ENCODE measurements at places on chromosomes 3 and 15.

- no peak for DNase-seq
Measured at GRCh38 chr3:141308588-141309218, 59.6 kb upstream of the ZBTB38 start.

- DNase-seq: no peak
Measured at GRCh38 chr3:63966871-63967270, 54.7 kb upstream of the SCAANT1 start.

DNA sequence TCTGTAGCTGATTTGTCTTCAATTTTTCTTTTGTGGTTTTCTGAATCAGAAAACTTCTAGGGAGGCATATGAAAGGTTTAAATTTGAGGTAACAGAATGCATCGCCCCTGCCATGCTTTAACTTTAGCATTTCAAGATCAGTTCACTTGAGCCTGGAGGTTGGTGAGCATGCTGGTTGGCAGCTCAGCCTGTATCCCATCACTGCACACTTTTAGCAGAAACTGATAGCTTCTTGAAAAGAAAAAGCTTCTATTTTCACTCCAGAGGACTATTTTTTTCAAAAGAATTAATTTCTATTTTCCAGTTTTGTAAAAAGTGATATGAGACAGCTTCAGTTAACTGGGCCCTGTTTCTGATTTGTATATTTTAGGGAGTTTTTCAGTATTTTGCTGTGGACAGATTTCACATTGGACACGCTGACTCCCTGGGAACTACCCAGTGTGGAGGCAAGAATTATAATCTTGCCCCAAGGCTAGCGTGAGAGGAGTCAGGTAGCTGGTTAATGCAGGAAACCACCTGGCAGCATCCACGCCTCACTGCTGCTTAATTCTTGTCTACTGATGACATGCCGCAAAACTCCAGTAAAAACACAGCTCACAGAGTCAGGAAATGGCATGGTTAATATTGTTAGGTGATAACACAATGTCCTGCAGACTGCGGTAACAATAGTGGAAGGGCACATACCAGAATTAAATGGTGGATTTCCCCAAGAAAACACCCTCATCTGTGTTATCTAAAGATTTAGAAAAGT, 71.4 kb downstream of the DUT start:
- no peak for DNase-seq

DNA sequence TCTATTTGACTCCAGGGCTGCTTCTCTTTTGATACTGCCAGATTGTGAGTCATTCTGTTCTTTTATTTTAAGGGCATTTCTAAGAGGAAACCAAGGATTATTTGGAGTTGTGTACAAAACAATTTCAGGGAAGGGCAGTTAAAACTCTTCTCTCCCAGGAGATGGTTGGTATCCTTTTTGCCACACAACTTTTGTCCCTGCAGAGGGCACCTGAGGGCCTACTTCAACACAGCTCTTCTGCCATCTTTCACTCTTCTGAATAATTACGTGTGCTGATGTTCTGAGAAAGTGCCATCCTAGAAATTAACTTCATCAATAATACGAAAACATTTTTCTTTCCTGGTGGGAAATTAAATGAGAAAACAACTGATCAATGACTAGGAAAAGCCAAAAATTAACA, 75.7 kb upstream of the GADL1 start:
- DNase-seq: no peak

GRCh38 chr15:86392296-86392695, 312.6 kb downstream of the AGBL1 start:
- no peak for DNase-seq

- DNase-seq: no peak
Measured at GRCh38 chr15:54035616-54036015, 57.4 kb downstream of the UNC13C start.

DNA sequence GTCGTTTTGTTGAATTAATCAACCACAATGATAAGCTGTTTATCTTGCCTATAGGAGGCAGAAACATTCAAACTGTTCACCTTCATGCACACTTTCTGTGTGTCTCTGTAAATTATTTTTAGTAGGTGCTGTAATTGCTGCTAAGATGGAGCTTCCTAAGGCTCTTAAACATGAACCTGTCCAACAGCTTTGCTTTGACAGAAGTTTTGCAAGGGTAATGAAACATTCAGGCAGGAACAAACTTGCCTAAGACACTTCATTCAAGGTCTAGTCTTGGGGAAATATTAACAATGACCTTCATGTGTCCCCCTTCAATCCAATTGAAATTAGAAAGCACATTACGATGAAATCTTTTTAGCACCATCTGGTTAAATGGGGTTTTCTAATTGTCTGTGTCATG, 156.1 kb downstream of the DIPK2A start:
- DNase-seq: no peak

DNA sequence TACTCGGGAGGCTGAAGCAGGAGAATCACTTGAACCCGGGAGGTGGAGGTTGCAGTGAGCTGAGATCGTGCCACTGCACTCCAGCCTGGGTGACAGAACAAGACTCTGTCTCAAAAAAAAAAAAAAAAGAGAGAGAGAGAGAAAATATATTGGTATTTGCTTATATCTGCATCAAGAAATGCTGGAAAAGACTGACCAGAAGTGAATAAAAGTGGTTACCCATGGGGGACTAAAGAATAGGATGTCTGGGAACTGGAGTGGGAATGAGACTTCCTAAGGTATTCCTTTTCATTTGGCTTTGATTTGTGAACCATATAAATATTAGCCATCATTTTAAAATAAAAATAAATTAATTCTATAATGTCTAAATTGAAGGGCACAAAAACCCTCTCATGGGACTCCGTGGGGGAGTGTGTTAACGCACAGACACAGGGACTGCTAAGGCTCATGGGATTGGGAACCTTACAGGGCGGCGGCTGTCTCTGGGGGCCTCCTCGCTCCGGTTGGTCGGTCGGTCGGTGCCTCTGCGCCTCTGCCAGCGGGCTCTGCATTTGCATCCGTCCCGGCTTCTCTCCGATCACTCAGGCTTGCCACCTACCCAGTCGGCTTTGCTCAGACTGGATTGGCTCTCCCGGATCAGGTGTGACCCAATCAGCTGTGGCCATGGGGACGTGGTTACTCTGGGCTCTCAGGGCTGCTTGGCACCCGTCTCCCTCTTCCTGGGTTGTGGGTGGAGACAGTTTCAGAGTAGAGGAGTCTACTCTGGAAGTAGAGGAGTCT, 12.7 kb upstream of the TSPAN3 start:
- no peak for DNase-seq

DNA sequence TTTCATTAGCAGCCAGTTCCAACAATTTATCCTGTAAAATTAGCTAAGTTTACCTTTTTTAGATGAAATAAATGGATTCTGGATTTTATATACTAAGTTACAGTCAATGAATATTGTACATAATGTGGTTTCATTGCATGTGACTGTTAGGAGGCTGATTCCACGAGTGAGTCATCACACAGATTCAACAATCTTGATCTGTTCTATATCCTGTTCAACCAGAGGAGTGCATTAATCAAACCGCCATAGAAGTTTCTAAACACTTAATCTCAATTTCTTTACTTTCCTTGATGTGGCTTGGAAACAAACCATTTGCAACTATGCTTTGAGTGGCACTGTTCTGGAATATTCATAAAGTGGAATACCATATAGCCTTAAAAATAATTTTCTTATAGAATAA, 15.3 kb downstream of the DNAJC13 start:
- no peak for DNase-seq

Data from SK-N-MC (cell line).